ENCODE measurements at places on chromosomes 2 and 18.

DNA sequence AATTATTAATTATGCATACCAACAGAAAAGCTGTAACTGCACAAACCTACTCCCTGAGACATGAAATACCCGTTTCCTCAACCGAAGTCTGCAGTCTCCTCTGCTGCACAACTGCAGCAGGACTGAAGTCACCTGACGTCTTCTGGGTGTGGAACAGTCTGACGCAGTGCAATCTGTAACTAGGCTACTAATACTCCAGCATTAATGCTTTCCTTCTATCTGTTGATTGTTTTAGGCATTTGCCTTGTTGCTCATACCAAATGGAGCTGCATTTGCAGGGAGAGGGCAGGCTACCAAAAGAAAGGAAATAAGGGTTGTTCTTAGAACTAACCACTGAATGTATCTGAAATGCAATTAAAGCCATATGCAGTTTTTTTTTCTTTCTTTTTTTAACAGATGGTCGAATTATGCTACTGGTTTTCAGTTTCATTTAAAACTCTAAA lies 40.1 kb downstream of the RTN4 start:
- DNase-seq: peak; percentile 21

GRCh38 chr2:43225788-43226557 lies 433 bp downstream of the ZFP36L2 start:
- peak; percentile 66 for DNase-seq

DNA sequence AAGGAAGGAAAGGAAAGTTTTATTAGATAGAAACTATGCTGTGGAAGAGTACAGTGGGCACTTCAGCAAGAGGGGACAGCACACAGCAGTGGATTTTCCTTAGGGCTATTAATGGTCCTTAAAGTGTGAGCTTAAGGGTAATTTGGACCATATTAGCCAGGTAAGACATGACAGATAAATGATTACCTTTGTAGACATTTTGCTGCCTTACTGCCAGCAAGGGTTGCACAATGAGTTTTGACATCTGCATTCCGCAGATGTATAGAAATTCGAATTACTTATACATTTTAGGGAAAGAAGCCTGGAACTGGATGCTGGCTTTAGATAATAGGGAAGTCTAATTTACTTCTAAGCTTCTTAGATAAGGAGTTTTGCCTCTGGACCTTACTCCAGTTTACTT lies 14.0 kb upstream of the UBE2F start:
- no peak for DNase-seq

DNA sequence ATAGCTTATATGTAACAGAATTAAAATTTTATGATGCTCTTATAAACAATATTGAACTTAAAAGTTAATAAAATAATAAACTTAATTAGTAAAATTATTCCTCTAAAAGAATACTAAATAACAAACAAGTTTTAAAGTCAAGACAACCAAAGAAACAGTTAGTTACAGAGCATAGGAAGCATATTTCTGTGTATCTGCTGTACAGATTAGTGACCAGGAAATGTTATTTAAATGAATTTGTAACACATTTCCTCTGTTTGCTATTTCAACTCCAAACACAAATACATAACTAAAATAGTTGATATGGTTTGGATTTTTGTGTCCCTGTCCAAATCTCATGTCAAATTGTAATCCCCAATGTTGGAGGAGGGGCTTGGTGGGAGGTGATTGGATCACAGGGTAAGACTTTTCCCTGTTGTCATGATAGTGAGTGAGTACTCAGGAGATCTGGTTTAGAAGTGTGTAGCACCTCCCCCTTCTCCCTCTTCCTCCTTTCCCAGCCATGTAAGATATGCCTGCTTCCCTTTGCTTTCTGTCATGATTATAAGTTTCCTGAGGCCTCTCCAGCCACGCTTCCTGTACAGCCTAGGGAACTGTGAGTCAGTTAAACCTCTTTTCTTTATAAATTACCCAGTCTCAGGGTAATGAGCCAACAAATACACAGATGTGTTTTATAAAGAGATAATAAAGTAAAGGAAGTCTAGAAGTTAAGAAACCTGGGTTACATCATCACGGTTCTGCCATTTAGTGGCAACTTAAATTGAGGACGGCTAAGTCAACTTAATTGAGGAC lies 51.8 kb downstream of the ROCK2 start:
- DNase-seq: no peak

- DNase-seq: peak; percentile 82
These were observed 2.9 kb upstream of the ID2 start for GRCh38 chr2:8678731-8679566.

DNA sequence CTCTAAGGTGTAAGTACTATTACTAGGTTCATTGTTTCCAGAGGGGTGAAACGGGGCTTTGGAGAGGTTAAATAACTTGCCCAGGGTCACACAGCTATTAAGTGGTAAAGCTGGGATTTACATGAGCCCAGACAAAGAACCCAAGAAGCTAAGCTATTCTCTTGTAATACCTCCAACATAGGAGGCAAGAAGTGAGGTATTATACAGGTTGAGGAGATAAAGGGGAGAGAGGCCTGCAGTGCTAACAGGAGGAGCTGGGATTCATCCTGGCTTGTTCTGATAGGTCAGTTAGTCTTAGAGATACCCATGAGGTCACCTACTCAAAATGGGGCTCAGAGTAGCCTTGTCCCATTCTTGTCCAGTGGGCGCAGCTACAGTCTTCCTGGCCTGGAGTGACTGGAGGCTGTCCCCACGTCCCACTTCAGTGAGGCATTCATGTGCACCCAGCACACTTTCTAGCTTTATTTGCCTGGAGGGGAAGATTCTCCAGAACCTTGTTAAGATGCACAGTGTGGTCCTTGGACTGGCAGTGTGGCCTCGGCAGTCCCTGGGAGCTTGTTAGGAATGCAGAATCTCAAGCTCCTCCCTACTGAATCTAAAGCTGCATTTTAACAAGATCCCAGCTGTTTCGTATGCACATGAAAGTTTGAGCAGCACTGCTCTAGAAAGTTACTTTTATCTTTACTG lies 63.5 kb downstream of the MEIS1 start:
- DNase-seq: no peak

DNA sequence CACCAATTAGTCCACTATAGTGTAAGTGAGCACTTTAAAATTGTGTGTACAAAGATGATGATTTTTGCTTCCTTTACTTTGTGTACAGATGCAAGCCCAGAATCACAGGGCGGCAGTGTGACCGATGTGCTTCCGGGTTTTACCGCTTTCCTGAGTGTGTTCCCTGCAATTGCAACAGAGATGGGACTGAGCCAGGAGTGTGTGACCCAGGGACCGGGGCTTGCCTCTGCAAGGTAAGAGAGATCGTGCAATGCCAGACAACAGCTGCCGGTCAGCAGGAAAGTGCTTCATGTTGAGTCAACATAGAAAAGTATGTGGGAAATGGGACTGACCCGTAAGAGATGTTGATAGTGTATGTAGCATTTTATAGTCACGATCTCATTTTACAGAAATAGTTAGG lies 156.8 kb upstream of the TTC39C start:
- DNase-seq: no peak

DNA sequence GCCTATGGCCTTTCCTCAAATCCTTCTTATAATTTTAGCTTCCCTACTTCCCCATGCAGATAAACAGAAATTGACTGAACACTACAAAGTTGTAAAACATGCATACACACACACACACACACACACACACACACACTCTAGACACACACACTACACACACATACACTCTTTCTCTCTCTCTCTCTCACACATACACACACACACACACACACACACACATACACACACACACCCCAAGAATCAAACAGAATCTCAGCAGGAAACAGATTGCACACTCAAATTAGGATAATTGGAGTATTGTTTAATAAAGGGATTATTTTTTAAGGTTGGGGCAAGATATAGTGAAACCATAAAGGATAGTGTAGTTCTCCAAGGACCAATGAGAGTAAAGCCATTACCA lies 152.2 kb upstream of the SP5 start:
- DNase-seq: no peak

- no peak for DNase-seq
These were observed 76.6 kb downstream of the LRRC30 start for GRCh38 chr18:7307526-7307925.

- no peak for DNase-seq
These were observed 443 bp downstream of the VAPA start for GRCh38 chr18:9914334-9914583.

GRCh38 chr18:63405986-63406385 lies 16.3 kb downstream of the VPS4B start:
- no peak for DNase-seq

- no peak for DNase-seq
These were observed 142.0 kb upstream of the DNMT3A start for GRCh38 chr2:25483607-25484266.

- no peak for DNase-seq
These were observed 80.7 kb upstream of the STON1 start for GRCh38 chr2:48449073-48449840.

DNA sequence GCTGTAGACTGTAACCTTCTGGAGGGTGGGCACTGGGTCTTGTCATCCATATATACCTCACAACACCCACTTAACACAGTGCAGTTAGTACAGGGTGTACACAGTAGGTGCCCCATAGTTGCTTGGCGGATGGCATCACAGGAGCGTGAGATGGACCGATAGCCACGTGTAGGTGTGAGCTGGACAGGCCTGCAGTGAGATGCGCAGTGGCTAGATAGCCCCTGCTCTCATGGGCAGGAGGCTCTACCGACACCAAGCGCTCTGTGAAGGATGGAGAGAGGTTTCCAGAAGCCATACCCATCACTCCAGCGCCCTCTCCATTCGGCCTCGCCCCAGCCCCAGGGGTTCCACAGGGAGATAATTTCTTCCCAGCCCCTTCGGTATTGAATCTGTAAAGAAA lies 49.5 kb downstream of the CAPN13 start:
- no peak for DNase-seq

DNA sequence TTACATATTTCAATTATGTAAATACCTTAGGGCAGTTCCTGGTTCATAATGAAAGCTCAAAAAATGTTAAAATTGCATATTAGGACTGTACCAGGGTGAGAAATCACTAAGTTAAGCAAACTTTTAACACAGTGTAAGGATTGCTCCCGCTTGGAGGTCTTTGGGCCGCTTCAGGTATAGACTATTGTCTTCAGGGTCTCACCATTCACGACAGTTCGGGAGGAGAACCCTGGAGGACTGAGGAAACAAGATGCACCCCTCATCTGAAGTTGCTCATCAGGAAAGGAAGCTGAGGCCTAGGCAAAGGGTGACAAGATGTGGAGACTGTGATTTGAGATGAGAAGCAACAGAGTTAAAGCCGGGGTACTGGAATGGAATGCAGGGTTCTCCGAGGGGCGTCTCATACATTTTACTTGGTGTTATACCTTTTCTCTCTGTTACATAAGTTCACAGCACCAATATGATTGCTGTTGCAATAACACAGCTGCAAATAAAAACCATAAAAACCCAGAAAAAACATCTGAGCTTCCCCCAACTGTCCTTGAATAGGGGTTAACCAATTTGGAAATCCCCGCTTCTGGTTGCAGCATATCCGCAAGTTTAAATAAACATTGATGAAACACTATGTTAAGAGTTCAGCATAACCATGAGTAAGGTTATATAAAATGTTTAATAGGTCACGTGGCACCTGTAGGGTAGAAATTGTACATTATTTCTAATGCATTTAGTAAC lies 40.1 kb downstream of the FBXO48 start:
- peak; percentile 21 for DNase-seq

DNA sequence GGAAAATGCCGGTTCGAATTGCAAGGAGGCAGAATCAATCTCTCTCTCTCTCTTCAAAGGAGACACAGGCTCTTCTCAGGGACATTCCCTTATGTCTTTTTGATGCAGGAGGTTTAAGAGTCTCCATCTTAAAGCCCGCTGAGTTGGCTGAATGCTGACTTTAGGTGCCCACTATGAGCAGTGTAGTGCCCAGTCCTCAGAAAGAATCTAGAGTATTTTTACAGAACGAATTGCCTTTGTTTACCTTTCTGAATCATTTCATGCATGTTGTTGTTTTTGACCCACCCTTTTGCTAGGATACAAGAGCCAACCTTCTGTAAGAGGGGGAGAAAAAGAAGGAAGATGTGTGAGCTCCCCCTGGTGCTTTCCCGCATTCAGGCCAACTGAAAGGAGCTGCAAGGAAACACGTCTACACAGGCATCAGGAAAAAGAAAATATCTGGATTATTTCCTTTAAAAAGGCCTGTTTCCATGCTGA lies 193.5 kb upstream of the TCF4 start:
- no peak for DNase-seq

GRCh38 chr2:71410696-71411095 lies 42.7 kb upstream of the DYSF start:
- DNase-seq: no peak

DNA sequence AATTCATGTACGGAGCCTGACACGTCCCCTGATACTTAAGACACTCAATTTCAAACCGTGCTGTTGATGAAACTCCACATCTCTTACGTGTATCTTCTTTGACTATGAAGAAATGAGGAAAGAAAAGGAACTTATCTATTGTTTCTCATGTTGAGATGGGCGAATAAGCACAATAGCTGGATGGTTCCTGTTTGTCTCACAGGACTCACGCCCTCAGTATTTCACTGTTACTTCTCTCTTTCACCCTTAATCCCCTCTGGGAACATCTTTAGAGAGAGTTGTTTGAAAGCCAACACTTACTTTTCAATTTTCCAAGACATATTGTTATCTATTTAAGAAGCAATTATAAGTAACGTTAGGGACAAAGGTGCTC lies 99.8 kb downstream of the COPS8 start:
- DNase-seq: no peak

DNA sequence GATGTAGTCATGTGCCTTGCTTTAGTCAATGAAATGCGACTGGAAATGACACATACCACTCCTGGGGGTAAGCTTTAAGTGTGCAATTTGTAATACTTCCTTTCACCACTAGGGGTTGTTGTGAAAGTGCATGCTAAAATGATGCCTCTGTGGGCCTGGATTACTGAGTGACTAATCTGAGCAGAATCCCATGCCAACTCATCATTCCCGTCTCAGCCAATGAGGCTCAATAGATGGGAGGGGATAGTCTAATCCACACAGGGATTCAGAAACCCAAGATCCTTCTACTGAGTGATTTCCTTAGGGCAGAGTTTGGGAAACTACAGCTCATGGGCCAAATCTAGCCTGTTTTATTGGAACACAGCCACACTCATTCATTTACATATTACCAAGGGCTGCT lies 54.0 kb downstream of the HRH4 start:
- DNase-seq: no peak

DNA sequence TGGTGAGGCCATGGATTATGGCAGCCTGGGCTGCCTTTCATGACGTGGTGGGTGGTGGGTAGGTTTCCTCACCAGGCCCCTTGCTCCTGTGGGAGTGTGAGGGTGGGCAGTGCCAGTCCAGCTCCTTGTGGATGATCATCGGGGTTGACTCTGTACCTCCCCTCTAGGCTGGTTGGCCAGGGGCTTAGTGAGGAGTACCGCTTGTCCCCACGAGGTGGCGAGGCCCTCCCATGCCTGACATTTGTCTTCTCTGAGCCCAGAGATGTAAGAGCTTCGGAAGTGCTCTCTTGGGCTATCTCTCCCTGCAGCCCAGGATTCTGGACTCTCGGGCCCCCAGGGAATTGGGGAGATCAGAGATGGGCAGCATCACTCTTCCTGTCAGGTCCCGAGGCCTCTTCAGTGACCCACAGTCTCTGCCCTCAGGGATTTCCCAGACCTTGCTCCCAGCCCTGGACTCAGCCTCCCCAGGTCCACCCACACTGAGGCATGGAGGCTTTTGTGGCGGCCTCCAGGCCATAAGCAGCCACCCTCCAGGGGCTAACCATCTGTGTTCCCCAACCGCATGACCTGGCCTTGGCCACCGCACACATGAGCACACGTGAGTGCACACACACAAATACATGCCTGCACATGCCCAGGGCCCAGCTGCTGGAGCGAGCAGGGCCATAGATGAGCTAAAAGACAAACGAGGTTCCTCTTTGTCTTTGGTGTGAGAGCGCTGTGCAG lies 6.5 kb downstream of the SPR start:
- DNase-seq: no peak
